ENCODE measurements at places on chromosomes 4 and X.

GRCh38 chr4:168731006-168731636, 234.3 kb downstream of the PALLD start:
- no peak for DNase-seq

- no peak for DNase-seq
These were observed 1709.4 kb downstream of the ARAP2 start for GRCh38 chr4:34534916-34535315.

- DNase-seq, result no peak
These were observed 19.3 kb downstream of the UBE2D3 start for GRCh38 chr4:102808009-102808408.

GRCh38 chr4:161172396-161173026, 991.3 kb downstream of the FSTL5 start:
- no peak for DNase-seq

DNA sequence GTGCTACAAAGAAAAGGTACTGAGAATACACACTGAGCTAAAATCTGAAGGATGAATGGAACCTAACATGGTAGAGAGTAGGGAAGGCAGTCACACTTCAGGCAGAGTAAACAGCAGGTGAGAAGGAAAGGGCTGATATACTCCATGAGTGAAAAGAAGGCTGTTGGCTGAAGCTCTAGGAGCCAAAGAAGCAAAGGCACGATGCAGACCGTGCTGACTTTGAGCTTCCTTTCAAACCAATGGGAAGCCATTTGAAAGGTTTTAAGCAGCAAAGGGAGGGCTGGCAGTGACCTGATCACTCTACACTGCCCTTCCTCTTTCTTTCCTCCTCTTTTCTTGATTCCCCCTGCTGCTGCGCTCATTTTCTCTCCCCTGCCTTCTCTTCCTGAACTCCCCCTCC, 66.4 kb downstream of the TMEM154 start:
- no peak for DNase-seq

GRCh38 chr4:153228512-153229140, 24.4 kb downstream of the TRIM2 start:
- DNase-seq, result no peak

DNA sequence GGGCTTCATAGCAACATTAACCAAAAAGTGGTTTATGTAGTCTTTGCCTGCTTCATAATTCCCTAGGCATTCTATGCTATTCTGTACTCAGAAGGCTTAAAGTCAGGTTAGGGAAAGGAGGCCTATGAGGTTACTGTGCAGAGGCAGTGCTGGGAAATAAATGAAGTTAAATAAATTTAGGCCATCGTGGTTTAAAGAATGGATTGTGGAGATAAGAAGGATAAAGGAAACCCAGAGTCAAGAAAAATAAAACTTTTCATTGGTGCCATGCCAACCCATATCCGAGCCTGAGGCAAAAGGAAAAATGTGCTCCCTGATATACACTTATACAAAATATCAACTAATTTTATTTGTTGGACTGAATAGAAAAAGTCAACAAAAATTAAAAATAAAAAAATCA, 70.2 kb downstream of the AR start:
- DNase-seq, result no peak

GRCh38 chrX:66030505-66031317, 9.2 kb downstream of the VSIG4 start:
- peak; percentile 10 for DNase-seq

DNA sequence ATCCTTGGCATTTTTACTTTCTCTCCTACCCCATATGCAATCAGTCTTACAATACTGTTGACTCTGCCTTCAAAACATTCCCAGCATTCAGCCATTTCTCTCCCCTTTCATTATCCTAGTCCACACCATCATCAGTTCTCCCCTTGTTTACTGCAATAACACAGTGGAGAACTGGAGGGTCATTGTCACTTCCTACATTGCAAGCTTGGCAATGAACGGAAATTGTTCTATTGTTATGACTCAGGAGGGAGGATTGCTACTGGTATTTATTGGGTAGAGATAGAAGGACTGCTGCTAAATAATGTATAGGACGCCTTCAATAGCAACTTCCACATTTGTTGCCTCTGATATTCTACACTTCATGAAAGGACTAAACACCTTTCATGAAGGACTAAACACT, 231.8 kb downstream of the BANK1 start:
- no peak for DNase-seq

DNA sequence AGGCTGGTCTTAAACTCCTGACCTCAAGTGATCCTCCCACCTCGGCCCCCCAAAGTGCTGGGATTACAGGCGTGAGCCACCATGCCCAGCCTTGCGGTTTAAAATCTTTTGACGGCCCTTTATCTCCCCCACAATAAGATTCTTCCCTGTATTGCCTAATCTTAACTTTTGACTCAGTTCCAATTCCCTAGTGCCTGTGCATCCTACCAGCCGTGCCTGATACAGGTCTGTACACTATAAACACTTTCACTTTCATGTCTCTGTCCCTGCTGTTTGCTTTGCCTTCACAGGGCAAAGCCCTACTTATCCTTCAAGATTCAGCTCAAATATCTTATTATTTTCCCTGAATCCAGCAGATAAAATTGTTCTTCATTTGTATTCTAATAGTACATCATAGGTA, 74.6 kb downstream of the WDR44 start:
- no peak for DNase-seq

DNA sequence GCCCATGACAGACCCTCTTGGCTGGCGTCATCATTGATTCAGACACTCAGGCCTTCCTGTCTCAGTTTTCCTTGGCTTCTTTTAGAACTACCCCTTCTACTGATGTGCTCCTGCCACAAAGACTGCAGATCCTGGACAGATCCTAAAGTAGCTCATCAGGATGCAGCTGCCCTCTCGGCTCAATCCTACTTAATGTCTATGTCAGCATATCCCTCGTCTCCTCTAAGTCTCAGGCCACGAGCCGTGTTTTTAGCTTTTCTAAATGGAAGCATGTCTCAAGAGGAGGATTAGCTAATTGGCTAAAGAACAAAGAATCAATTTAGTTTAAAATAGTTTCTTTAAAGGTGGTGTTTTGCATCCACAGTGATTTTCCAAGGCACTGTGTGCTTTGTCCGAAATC, 447.7 kb downstream of the STIM2 start:
- no peak for DNase-seq

DNA sequence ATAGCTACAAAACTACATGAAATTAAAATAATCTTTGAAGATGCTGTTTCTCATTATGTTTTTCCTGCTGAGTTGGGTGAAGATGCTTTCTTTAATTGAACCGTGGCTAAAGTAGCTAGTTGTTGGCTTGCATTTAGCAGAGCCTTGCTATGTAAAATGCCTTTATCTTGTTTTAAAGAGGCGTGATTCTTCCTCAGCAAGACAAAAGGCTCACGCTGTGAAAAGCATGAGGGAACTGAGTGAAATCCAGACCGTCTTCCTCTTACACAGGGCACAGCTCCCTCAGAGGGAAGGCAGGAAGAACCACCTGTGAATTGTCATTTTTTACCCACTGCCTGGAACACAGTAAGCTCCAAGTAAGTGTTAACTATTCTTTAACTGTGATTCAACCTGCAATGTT, 39.0 kb upstream of the ZNF518B start:
- DNase-seq, result no peak

- no peak for DNase-seq
These were observed 129.2 kb downstream of the NR3C2 start for GRCh38 chr4:148312956-148313490.

GRCh38 chr4:78638337-78639172, 87.0 kb downstream of the ANXA3 start:
- DNase-seq, result no peak

DNA sequence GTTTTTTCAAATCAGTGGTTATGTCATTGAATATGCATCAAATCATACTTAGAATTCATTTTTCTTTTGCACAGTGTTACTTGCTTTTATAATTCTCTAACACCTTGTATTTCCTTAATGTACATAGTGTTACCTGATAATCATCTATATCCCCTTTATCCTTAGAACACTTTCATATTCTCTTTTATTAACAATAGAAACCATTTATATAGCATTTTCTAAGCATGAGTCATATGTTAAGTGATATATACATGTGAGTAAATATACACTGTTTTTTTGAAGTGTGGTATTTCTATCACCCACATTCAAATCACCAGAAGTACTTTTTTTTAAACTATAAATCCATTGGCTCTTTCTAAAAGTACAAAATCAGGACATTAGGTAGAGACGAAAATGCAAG, 15.3 kb downstream of the EPHA5 start:
- no peak for DNase-seq

DNA sequence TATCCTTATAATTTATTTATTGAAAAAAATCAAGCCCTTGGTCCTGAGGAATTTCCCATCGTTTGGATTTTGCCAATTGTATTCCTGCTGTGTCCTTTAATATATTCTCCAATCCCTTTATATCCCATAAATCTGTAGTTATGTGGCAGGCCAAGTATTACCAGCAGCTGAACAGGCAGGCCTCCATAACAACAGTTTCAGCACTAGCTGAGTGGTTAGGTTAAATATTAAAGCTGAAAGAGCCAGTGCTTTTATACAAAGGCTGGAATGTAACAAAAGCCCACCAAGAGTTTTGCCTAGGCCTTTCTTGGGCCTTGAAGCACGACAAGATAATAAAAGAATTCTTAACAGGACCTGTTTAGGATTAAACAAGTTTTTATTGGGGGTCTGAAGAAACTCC, 366.6 kb upstream of the GALNT7 start:
- no peak for DNase-seq

DNA sequence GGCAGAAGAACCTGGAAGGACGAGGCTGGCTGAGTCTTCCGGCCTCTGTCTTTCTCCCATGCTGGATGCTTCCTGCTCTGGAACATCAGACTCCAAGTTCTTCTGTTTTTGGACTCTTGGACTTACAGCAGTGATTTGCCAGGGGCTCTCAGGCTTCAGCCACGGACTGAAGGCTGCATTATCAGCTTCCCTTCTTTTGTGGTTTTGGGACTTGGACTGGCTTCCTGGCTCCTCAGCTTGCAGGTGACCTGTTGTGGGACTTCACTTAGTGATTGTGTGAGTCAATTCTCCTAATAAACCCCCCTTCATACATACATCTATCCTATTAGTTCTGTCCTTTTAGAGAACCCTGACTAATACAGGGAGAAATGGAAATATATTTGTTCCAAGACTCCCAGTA, 265.8 kb downstream of the PCDH18 start:
- no peak for DNase-seq

GRCh38 chr4:142648378-142648777, 197.7 kb downstream of the INPP4B start:
- no peak for DNase-seq

- DNase-seq, result no peak
These were observed 78.0 kb downstream of the ANOS1 start for GRCh38 chrX:8653956-8654355.

GRCh38 chrX:97039363-97040029, 155.8 kb downstream of the RPA4 start:
- DNase-seq, result no peak

DNA sequence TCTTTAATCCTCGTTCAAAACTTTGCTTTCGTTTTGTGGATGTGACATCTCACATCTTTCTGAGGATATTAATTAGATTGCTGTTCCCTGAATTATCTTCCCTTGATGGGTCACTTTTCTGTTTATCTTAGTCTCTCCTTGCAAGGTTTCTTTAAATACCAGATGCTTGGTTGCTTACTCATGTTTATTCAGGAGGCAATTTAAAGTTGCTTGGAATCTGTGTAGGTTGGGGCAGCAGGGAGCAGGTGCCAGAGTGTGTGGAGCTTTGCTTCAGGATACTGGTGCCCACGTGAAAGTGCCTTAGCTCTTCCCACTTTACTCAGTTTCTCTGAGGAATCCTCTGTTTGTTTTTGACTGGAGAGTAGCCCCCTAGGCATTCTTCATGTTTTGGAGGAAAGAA, 24.0 kb downstream of the ANAPC4 start:
- no peak for DNase-seq

- DNase-seq, result no peak
These were observed 8.9 kb upstream of the P2RY8 start for GRCh38 chrX:1545776-1546408.

DNA sequence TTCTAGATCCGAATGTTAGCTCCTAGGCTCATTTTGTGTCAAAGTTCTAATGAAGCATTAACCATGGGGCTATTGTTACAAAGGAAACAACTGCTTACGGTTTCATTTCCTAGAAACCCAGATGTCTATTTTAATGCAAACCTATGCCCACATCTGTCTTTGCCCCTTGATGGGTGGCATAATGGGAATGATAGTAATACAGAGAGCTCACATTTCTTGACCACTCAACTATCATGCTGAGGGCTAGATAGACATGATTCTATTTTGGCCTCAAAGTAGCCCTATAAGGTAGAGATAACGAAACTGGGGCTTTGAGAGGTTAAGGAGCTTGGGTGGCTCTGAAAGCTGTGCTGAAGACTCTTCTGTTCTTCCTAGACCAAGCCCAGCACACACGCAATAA, 1.9 kb downstream of the TLR7 start:
- no peak for DNase-seq

DNA sequence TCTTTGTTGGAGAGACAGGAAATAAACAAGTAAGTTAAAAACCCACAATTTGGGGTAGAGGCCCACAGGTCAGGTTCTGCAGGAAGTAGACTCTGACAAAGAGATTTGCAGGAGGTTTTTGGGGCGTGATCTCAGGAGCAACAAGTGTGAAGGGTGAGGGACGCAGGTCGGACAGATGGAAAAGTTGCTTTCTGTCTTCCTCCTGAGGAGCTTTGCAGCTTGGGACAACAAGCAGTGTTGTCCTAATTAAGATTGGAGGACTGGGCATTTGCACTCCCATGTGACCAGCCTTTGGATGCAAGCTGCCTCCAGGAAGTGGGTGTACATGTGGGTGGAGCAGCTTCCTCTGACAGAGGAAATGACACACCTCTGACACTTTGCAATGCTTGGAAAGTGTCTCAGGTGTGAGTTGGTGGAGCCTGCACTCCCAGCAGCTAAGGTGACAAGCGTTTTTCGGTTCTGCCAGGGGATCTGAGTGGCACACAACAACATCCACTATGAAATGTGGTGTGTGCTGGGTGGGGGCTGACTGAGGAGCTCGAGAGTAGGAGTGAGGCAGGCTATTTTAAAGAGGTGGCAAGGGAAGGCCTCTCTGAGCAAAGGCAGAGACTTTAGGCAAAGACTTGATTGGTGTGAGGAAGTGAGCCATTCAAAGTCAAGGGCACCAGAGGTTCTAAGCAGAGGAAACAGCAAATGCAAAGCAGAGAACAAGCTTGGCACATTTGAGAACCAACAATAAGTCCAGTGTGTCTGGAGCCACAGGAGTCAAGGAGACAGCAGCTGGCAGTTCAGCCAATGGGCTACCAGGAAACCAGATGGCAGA, 339.8 kb upstream of the GATB start:
- no peak for DNase-seq

DNA sequence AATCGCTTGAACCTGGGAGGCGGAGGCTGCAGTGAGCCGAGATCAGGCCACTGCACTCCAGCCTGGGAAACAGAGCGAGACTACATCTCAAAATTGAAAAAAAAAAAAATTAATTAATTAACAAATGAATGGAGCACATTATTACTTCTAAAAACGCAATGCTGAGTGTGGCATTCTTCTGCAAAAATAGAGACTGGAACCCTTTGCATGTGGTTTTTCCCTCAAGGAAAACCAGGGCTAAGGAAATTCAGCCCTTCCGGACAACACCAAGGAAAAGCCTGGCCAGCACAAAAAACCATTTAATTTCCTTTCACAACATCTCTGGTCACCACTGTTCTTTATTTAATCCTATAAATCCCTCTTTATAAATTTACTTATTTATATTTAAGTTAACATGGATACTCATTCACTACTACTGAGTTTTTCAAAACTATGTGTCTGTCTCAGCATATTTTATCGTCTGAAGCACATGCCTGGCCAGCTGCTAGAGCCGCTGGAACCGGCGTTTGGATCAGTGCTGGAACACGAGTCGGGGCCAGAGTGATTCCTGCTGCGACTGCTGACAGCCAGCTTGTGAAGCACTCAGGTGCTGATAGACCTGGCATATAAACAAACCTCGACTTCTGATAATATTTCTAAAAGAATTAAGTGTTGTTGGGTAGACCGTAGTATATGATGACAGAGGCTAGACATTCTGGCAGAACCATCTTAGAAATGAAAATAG, 84.5 kb upstream of the WWC2 start:
- DNase-seq, result no peak
